ENCODE measurements at places on chromosomes 2 and 18.

DNA sequence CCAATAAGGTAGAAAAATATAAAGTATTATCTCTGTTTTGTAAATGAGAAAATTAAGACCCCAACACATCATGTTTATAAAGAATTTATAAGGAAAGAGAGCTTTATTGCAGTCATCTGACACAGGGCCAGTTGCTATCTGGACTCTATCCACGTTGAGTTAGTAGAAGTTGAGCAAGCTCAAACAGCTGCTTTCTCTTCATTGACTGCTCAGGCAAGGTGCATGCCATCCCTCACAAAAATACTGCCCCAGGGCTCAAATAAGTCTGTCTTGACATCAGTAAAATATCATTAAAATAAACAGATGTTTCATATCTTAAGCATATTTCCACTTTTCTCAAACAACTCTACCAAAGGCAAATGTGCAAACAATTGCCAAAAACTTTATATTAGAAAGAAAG lies 14.8 kb downstream of the COL5A2 start:
- peak; percentile 50 for DNase-seq

- no peak for DNase-seq
Measured at GRCh38 chr18:78497641-78498040, 482.0 kb upstream of the SALL3 start.

DNA sequence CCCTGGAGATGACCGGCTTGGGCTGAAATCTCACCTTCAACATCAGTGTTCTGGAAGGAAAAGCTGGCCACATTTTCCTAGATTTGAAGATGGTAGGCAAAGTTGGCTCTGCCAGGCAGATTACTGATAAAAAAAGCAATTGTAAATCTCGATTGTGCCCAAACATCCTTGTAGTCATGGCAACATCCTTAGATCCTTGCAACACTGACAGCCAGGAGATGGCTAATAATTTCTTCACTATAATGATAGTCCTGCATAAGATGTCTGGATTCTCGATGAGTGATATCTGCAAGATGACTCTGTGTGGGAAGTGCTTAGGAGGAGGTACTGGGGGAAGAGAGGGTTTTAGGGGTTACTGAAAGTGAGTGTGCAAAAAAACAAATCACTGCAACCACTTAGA lies 149.1 kb downstream of the FSHR start:
- no peak for DNase-seq

DNA sequence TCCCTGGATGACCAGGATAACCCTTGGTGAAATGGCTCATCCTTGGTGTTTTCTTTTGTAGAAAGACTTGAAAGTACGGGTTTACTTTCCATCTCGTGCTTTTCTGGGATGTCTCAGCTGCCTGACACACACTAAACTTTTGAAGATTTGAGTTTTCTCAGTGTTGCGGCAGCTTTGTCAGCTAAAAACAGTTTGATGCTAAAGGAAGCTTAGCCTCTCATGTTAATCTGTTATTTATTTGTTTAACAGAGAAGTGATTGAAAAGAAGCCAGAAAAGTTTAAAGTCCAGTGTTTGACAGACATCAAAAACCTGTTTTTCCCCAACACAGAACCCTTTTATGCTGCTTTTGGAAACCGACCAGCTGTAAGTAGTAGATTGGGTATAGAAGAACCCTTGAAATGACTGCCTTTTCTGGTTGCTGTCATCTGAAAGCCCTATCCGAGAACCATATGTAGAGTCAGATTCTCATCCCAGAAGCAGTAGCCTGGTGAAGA lies 72.8 kb downstream of the LPIN1 start:
- DNase-seq = no peak

GRCh38 chr2:167857416-167857815 lies 390.0 kb downstream of the STK39 start:
- DNase-seq = no peak
